ENCODE measurements at places on chromosomes 5 and 9.

DNA sequence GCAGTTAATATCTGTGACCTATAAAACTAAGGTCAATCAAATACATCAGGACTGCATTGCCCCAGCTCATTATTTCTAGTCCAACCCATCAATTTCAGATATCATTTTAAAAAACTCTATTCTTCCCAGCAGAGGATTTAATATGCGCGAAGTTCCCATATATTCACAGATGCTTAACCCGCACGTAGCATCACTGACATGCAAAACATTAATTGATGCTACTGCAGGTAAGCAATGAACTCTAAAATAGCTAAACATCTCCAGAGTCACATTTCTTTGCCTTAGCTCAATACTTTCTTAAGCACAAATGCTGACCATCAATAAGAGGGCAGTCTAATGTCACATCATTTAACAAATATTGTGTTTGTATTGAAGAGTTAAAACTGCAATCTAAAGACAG is 586.6 kb upstream of the CDH18 start:
- no peak for DNase-seq

DNA sequence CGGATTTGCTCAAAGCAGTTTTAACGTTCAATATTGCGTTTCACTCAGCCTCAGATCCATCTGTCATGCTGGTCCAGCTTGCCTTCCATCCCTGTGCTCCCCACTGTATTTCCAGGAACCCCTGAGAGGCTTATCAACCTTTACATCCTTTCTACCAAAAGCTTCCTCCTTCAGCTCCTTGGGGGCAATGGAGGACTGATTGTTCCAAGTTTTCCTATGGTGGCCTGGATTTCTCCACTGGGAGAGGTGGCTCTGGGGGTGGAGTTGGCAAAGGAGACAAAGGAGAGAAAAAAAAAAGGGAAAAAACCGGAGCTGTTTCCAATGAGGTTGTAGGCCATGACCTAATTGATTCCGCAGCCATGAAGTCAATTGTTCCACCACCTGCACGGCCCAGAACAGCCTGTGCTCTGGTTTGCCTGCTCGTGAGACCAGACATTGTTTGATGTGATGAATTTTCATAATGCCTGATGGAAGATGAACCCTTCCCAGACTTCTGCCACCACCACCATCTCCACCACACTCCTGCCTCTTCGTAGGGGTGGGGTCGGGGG is 54.1 kb downstream of the ABLIM3 start:
- no peak for DNase-seq

GRCh38 chr5:179110528-179110927 is 50.4 kb downstream of the ZNF354C start:
- no peak for DNase-seq

GRCh38 chr9:10835791-10836463 is 223.1 kb upstream of the PTPRD start:
- DNase-seq: no peak

DNA sequence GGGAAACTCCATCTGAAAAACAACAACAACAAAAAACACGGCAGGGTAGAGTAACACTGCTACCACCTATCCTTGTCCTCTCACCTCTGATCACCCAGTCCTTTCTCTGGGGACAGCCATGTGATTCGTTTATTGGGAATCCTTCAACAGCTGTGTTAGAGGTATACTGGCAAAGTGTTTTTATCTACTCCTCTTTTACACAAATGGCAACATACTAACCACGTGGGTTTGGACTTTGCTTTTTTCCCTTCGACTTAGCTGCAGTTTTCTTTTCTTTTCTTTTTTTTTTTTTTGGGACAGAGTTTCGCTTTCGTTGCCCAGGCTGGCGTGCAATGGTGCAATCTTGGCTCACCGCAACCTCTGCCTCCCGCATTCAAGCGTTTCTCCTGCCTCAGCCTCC is 11.2 kb upstream of the SET start:
- no peak for DNase-seq

GRCh38 chr5:92402045-92402444 is 1018.9 kb upstream of the ARRDC3 start:
- DNase-seq: no peak

DNA sequence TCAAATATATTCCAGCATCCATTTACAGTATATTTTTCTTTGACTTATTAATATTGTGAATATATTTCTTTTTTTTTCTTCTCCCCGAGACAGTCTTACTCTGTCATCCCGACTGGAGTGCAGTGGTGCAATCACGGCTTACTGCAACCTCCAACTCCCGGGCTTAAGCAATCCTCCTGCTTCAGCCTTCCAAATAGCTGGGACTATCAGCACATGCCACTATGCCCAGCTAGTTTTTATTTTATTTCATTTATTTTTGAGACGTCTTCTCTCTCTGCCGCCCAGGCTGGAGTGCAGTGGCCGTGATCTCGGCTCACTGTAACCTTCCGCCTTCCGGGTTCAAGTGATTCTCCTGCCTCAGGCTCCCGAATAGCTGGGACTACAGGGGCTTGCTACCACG is 7.4 kb upstream of the GLIPR2 start:
- no peak for DNase-seq

DNA sequence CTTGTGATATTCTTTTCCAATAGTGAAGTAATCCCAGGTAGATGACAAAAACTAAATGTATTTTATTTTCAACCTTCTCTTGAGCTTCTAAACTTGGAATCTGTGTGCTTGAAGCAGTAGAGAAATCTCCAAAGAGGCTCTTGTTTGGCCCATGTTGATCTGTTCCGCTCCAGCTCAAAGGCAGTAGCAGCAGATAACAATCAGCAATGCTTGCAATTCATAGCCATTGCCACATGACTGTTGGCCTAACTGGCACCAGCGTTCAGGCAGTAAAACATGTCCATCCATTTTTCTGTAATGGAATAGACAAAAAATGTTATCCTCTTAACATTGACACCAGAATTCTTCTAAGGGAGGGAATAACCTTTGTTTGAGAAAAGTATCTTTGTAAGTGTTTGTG is 270.7 kb upstream of the MSX2 start:
- no peak for DNase-seq

DNA sequence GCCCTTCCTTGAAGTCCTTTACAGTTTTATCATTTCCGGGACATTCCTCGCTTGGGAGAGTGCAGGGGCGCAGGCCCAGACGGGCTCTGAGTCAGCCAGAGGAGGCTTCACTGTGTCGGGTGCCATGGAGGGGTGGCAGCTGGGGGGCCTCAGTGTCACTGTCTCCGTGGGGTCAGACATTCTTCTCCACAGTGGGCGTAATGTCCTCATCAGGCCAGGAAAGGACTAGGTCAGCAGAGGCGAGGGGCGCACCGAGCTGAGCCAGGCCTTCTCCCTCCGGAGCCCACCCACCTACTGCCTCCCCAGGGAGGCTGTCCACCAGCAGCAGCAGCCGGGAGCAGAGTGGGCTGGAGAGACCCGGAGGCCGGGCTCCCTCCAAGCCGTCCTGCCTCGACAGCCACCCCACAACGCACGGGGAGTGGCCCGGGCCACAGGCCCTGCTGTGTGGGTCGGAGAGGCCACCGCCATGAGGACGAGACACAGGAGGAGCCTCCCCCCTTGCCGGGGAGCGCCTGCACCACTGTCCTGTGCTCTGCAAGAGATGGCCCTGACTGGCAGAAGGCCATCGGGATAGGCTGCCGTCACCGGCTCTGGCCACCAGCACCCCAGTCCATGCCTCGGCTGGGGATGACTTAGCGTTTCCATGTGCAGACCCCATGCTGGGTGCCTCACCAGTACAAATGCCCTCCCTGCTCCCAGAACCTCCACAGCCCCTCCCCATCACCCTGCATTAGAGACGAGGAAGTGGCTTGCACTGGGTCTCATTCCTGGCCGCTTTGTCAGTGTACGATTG is 26.5 kb downstream of the SARDH start:
- no peak for DNase-seq

DNA sequence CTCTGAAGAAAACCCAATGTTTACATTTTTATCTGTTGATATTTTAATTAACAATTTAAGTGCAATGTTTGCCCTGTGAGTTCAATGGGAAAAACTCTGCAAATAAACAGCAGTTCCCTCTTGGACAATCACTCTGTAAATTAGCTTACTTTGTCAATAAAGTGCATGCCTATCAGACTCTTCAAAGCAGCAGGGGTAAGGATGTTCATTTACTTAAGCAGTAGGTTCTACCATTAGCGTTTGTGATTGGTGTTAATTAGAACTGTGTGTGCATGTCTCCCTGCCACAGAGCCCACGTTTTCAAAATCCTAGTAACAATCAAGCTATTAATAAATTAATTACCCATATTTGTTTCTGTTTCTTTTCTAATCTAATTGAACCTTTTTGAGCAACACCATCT is 1921.6 kb upstream of the WWC1 start:
- no peak for DNase-seq

- DNase-seq: no peak
Measured at GRCh38 chr5:100444961-100445360, 90.2 kb upstream of the FAM174A start.

DNA sequence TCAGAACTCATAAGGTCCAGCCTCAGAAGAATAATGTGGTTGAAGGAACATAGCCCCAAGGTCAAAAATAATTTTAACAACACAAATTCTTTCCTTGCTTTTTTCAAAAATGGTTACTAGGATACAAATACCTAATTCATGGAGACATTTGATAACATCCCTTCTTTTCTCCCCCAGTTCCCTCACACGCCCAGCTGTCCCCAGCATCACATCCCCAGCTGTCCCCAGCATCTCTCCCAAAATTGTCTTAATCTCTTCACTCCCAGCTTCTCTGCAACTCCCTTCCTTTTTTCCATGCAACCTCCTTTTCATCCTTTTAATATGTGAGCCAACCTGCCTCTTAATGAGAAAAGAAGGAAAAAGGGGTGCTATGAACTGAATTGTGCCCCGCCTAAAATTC is 77.8 kb downstream of the FSTL4 start:
- no peak for DNase-seq

- peak; percentile 2 for DNase-seq
Measured at GRCh38 chr5:122844136-122844909, 1.1 kb upstream of the SNX24 start.

DNA sequence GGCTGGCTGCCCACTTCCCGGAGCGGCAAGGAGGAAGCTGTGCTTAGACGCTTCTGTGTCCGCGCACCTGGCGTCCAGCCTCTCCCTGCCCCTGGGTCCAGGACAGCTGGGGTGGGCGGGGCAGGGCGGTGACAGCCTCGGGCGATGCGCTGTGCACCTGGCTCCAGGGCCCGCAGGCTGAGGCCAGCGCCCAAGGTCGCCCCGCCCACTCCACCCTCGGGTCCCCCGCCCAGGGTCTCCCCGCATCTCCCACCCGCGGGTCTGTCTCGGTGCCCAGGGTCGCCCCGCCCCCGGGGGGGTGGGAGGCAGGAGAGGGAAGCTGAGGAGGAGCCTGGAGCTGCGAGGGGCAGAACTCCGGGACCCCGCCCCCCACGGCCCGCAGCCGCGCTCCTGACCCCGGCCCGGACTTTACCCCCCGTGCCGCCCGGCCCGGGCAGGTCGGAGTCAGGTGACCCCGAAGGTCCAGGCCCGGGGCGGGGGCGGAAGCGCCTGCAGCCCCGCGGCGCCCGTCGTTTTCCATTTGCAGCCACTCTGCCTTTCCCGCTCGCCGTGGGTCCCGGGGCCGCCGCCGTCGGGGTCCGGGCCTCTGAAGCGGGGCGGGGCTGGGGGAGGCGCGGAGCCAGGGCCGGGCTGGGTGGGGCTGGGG is at the start of gene ENTPD8:
TSS of gene ENTPD8 (minus strand) at position 69 of the 646 bp plus-strand sequence. CDS start 3,072 bp downstream, outside the sequence.
- no peak for DNase-seq

DNA sequence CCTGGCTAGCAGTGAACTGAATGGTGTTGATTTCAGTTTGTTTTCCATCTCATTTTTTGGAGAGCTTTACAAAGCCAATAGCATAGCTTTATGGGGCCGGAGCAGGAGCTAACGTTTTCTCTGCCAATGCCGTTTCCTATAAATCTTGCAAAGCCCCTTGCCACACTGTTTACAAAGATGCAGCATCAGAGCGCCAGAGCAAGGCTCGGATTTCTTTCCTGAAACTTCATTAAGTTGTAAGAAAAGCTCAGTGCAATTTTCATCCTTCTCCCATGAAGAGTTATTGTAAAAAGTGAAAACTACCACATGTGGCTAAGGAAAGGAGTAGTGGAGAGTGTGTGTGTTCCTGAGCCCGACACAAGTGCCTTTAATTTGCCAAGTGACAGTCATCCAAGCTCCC is 178.2 kb upstream of the GDNF start:
- no peak for DNase-seq

- no peak for DNase-seq
Measured at GRCh38 chr5:27041372-27041771, 3.0 kb upstream of the CDH9 start.

- DNase-seq: peak; percentile 60
Measured at GRCh38 chr9:113963017-113963620, 87.0 kb downstream of the ZNF618 start.

GRCh38 chr9:2324742-2325141 is 296.8 kb upstream of the VLDLR start:
- no peak for DNase-seq

GRCh38 chr9:110006657-110007056 is 201.3 kb downstream of the C9orf152 start:
- no peak for DNase-seq

DNA sequence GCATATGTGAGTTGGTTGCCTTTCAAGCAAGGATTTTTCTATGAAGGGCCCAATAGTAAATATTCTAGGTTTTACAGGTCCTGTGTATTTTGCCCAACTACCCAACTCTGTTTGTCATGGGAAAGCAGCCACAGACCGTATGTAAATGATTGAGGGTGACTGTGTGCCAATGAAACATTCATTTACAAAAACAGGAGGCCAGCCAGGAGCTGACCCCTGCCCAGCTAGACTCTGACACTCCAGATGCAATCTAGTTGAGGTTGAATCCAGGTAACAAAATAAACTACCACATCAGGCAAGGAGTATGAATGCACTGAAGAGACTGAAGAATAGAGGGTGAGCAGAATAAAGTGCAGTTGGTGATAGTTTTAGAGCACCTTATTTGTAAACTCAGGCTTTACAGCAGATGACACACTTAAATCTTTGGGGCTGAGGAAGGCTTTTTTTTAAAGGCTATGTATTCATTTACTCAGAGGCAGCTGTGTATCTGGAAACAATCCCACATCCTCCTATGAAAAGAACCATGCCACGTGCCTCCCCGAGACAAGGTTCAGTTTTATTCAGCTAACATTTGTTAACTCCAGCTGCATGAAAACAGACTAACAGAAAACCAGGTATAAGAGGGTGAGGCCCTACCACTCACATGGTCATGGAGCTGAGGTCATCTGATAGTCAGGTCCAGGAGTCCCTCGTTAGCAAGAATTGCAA is 60.7 kb downstream of the SLC1A1 start:
- DNase-seq: no peak

GRCh38 chr9:132531710-132532570 is 50.5 kb upstream of the BARHL1 start:
- no peak for DNase-seq

GRCh38 chr5:96070622-96071225 is 109.1 kb upstream of the ELL2 start:
- DNase-seq: no peak

GRCh38 chr5:116406306-116407041 is 168.1 kb downstream of the SEMA6A start:
- DNase-seq: no peak

DNA sequence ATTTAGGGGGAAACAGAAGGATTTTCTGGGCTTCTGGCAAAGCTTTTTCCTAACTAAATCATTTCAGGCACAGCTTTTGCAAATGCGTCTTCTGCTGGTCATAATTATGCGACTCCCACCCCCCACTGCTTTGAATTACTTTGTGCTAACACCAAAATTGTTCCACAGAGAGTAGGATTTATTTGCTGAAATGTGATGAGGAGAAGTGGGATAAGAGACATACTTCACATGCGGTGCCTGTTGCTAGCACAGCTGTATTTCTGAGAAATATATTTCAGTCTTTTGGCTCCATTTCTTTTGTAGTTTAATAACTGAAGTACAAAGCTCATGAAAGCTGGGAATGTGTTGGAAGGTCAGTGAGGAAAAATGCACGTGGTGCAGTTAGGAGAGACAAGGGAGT is 83.2 kb upstream of the TAS2R1 start:
- DNase-seq: no peak

Data from stimulated activated CD4-positive, alpha-beta T cell treated with anti-CD3 and anti-CD28 coated beads, Interleukin-15, amount 100 ng/mL, for 24 hours (primary cell).